ENCODE measurements at places on chromosomes 16 and 17.

DNA sequence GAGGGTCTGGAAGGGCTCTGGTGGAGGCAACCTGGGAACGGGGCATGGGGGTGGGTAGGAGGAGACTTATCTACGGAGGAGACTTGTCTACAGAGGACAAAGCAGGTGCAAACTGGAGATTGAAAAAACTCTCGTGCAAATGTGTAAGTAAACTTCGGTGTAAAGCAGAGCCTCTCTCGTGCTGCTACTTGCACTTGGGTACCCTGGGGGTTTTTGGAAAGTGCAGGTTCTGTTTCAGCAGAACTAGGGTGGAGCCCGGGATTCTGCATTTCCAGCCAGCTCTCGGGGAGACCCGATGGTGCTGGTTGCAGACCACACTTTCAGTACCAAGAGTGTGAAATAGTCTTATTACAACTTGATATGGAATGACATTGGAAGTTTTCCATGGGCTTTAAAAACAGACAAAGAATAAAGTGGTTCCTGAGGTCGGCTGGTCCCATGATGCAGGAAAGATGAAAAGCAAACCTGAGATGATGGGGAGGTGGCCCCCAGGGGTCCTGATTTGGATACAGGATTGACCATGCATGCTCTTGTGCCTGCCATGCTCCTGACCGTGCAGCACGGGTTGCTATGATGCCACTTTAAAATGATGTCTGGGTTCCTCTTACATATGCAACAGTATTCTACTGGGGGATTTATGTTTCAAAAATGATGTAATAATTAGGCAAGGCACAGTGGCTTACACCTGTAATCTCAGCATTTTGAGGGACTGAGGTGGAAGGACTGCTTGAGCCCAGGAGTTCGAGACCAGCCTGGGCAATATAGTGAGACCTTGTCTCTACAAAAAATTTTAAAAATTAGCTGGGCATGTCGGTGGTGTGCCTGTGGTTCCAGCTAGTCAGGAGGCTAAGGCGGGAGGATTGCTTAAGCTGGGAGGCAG lies 69.3 kb downstream of the IRF8 start:
- no peak for DNase-seq

GRCh38 chr16:7605812-7606211 lies 273.2 kb downstream of the RBFOX1 start:
- no peak for DNase-seq

- no peak for DNase-seq
These were observed 173.2 kb upstream of the MYOCD start for GRCh38 chr17:12492450-12492849.

GRCh38 chr16:86044881-86045590 lies 146.1 kb downstream of the IRF8 start:
- DNase-seq = no peak

DNA sequence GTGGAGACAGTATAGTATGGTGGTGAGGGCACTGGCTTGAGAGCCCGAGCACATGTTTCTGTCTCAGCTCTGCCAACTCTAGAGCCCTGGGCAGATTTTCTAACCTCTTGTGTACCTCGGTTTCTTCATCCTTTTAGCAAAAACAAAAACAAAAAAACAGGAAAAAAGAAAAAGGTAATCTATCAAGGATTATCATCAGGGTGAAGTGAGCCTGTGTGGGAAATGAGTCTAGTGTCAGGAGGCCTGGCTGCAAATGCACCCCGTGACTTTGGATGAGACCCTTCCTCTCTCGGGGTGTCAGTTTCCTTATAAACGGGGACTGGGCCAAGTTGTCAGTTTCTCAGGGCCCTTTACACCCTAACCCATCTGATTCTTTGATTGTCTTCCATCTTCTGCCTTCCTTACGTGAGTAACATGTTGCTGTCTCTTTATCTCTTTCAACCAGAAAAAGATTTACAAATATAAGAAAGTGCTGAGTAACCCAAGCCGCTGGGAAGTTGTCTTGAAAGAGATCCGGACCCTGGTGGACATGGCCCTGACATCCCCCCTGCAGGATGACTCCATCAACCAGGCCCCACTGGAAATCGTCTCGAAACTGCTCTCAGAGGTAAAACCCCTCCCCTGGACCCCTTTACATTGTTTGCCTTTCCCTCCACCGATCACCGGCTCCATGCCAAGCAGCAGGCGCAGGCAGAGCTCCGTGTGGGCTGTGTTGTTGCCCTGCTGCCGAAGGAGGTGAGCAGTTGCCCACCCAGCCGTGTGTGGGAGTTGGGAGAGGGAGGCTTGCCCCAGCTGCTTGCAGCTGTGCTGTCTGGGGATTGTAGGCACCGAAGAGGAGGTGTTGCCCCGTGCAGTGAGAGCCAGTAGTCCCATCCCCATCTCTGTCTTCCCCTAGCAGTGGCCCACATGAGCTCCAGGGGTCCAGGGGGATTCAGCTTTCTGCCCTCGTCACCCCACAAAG lies 127.1 kb upstream of the PLCG2 start:
- DNase-seq = no peak

GRCh38 chr16:4987580-4988374 lies 29.6 kb downstream of the SEC14L5 start:
- DNase-seq = no peak

DNA sequence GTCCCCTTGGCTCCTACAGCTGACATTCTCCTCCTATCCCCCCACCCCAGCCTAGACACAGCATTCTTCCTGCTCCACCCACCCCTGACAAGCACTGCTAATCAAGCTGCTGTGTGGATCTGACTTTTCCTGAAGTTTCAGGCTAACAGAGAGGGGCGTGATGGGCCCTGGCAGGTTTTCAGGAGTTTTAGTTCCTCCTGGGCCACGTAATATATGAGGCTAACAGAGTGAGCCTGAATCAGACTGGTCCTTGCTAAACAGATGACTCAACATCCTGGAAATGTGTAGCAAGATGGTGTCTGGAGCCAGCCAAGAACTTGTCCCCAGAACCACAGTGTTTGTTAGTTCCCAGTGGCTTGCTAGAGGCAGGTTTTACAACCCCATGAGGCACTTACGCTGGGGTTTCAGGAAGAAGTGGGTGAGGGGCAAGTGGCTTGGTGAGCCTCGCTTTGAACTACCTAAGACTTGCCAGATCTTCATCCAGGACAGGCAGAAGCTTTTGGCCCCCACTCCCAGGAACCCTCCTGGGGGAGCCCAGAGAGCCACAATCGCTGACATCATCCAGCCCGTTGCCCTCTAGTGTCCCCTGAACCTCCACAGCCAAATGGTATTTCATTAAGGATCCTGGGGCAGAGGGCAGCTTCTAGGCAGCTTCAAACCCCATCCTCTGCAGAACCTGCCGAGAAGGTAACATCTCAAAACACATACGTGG lies 15.9 kb downstream of the TMEM92 start:
- DNase-seq = peak; percentile 70

- no peak for DNase-seq
These were observed 14.1 kb downstream of the CCL4 start for GRCh38 chr17:36117505-36118382.

DNA sequence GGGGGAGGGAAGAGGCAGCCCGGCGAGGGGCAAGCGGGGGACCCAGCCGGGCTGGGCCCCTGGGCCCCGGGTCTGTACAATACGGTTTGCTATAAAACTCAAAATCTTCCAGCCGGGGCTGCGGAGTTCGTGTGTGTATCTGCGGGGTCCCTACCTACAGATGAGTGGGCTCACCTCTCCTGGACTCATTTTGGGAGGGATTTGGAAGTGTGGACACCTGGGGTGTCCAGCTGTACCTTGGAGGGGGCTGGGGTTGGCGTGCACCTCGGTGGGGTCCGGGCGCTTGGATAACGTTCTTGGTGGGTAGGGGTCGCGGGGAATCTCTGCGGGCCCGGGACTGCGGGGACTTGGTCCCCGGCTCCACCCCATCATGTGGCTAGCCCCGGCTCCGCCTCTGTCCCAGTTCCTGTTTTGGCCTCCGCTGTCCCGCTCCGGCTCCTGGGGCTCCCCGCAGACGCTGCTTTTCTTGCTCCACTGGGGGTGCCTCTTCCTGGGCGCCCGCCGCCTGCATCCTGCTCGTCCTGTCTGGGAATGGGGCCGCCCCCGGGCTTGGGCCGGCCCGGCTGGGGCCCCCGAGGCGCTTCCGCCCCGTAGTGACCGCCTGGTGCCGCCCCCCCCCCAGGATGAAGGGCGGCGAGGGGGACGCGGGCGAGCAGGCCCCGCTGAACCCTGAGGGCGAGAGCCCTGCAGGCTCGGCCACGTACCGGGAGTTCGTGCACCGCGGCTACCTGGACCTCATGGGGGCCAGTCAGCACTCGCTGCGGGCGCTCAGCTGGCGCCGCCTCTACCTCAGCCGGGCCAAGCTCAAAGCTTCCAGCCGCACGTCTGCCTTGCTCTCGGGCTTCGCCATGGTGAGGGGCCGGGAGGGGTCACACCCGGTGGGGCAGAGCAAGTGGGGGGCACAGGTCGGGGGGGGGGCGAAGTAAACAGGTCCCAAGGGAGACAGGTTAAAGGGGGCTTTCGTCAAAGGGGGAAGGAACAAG lies at the start of gene ORAI3:
Gene ORAI3 (plus strand): TSS at position 402 of the 983 bp plus-strand sequence. CDS start 222 bp downstream, at position 624.
- DNase-seq = peak; percentile 76

DNA sequence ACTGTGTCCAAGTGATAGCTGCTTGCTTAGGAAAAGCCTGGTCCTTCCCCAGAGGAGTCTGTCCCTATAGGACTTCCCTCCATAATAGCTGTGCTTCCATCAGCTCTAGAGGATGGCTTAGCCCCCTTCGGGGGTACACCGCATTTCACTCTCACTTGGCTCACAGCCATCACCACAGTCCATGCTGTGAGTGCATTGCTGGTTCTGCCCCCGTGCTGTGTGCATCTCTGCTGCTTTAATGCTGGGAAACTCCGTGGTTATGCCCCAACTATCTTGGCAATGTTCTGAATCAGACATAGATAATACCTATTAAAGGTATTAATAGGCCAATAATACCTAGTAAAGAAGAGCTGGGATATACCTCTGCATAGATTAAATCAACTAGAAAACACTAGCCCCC lies 58.3 kb downstream of the SIAH1 start:
- no peak for DNase-seq

DNA sequence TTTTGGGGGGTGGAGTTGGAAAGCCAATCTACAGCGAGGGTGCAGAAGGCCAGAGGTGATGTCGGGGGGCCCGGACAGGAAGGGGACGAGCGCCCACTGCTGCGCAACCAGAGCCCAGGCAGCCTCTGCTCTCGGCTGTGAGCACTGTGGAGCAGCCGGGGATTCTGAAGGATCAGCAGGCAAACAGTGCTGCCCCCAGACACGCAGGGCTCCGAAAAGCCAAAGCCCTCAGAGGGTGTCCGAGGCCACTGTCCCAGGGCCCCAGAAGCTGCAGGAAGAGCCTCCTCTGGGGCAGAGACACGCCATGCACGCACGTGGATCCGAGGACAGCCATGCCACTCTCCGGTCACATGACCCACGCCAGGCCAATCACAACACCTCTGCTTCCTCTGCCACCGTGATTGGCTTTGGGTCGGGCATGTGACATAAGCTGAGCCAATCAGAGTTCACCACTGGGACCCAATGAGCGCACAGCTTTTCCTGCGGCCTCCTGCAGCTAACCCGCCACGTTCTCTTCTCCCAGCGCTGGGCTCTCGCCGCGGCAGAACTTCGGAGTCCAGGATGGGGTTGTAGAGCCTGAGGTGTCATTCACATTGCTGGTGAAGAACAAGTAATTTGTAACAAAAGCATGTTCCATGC lies 40.7 kb downstream of the ACTG1 start:
- DNase-seq = no peak

GRCh38 chr17:82321947-82322466 lies 4.6 kb upstream of the CD7 start:
- no peak for DNase-seq

DNA sequence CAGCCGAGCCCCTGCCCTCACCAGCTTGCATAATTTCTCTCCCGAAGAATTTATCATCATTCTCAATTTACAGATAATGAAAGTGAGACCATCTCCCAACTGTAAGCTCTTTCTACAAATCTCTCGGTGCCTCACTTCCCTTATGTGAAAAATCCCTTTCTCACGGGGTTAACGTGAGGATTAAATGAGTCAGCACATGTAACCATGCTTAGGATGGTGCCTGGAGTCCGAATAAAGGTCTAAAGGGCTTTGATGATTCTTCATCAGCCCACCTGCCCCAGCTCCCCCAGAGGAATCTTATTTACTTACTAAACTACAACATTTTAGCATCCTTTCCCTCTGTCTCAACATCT lies 24.8 kb upstream of the PIK3R6 start:
- no peak for DNase-seq

GRCh38 chr17:57944908-57945307 lies 10.3 kb downstream of the CUEDC1 start:
- no peak for DNase-seq

DNA sequence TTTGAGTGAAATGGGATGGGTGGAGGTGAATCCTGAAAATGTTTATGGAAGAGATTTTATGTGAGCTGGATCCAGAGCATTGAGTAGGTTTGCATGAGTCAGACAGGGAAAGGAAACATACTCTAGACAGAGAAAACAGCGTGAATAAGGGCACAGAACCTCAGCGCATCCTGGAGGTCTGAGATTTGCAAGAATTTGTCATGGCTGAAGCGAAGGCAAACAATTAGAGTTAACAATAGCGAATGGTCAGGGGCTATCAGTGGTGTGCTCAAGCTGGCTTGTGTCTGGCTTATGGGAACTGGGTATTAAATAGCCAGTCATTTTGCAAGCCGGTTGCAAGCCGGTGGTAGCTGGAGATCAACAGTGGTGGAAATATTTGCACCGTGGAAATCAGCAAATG lies 36.4 kb downstream of the MAP2K6 start:
- DNase-seq = no peak

DNA sequence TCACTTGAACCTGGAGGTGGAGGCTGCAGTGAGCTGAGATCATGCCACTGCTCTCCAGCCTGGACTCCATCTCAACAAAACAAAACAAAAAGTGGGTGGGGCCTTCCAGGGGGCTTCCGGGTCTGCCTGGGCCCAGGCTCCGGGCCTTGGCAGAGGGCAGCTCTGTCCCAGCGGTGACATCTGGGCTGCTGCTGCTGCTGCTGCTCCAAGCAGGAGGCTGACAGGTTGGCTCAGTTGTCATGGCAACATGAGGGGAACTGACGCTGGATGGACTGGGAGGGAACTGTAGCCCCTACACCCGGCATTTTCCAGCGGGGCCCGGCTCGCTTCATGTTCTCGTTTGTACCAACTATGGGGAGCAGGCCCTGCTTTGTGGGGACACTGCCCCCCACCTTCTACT lies 4.0 kb downstream of the BAIAP3 start:
- no peak for DNase-seq

GRCh38 chr17:2075336-2076086 lies 20.6 kb downstream of the HIC1 start:
- DNase-seq = no peak

GRCh38 chr16:89045181-89045815 lies 48.4 kb upstream of the ACSF3 start:
- no peak for DNase-seq

GRCh38 chr17:83098241-83099085 lies 19.1 kb downstream of the METRNL start:
- no peak for DNase-seq

GRCh38 chr16:67666032-67666551 lies 458 bp downstream of the ENKD1 start:
- DNase-seq = peak; percentile 53

DNA sequence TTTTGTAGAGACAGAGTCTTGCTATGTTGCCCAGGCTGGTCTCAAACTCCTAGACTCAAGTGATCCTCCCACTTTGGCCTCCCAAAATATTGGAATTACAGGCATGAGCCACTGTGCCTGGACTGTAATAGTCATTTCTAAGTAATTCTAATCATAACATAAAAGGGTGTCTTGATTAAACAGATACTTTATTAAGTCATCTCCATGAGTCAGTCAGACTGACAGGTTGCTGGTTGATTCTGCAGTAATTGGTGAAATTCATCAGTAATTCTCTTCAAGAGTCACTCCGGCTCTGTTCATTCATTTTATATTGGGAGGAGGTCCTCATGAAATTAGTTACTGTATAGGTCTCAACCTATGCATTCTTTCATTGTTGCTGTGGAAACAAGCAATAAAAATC lies 85.6 kb downstream of the SPECC1 start:
- no peak for DNase-seq
